ENCODE measurements at places on chromosomes 1 and 21.
A peak's percentile ranks its signal among the peaks of the same experiment; 100 is the strongest.

DNA sequence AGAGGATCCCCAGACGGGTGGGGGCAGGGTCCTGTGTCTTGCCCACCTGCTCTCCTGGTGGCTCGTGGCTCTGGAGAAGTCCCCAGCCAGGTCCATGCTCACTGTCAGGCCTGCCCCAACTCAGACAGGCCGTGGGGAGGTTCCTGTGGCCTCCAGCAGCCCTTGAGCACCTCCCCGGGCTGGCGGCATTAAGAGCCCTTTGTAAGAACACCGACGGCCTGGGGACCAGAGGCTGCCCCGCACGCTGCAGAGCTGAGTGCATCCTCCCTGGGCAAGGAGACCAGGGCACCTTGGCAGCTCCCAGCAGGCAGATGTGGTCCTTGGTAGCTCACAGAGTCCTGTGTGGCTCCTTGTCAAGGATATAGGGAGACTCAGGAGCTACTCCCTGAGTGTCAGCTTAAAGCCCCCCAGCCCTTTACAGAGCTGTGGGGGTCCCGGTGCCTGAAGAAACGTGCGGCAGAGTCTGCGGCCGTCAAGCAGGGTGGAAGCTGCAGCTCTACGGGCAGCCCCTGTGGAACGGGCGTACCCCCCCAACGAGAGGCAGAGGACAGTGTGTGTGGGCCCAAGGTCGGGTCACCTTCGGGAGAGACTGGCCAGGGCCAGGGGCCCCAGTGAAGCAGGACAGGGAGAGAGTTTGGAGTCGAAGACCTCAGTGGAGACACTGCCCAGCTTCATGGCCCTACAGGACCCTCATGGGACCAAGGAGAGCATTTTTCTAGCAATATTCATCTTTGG, 118.6 kb downstream of the PRDM16 start:
- DNase-seq, result no peak

DNA sequence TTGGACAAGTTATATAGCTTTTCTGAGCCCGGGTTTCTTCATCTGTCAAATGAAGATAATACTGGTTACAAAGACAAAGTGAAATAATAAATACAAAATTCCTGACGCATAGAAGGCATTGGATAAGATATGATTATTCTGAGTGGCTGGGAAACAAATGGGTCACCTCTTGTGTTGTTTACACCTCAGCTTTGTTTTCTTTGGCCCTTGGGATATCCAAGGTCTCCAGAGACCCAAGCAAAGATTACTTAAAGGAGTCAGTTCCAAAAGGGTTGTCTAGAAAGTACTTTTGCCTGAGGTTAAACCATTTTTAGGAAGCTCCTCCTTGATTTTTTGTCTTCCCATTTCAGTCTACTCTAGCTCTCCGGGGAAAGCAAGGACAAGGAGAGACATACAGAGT, 9.7 kb downstream of the KHDRBS1 start:
- no peak for DNase-seq

DNA sequence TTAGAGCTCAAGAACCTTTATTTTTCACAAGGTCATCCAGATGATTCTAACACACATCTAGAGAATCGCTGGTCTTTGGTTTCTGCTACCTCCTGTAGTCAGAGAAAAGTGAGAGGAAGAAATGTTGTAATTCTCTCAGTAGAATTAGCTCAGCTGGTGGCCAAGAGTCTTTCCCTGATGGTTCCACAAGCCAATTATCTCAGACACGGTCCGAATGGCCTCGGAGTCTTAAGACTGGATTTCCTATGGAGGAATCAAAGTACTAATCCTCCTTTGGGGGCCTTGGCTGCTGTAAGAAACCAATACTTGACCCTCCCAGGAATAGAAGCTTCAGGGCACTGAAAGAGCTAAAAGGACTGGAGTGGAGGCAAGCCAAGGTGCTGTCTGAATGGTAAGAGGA, 1.8 kb downstream of the TMEM81 start:
- DNase-seq, result no peak

DNA sequence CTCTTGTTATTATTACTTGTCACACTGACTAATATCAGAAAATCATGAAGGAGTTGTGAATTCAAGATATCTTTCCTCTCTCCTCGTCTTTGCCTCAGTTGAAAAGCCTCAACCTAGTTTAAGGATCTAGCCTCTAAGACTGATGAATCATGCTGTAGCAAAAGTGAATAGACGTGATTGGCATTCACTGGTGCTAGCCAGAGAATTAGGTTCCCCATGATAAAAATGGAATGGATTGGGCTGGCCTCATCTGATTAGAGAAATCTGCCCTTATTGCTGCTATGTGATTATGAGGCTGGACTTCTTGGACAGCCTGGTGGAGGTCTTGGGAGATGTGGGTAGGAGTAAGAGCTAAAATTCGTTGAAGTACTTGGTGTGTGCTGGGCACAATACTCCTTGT, 208.2 kb downstream of the BACH1 start:
- peak; percentile 10 for DNase-seq

DNA sequence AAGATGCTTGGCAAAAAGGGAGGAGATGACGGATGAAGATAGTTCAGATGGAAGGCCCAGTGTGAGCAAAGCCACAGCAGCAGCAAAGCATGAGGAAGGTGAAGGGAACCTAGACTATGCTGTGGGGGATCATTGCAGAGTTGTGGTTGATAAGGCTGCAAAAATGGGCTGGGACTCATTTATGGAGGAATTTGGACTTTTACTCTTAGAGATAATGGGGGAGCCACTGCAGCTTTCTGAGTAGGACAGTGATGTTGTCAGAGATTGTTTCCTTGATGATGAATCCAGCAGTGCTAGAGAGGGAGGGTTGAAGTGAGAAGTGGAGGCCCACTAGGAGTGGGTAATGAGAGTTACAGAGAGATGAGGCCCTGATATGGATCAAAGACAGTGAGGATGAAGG, 2.1 kb upstream of the C8A start:
- no peak for DNase-seq

- DNase-seq, result no peak
Measured at GRCh38 chr1:147223740-147224615, 1.2 kb downstream of the FMO5 start.

DNA sequence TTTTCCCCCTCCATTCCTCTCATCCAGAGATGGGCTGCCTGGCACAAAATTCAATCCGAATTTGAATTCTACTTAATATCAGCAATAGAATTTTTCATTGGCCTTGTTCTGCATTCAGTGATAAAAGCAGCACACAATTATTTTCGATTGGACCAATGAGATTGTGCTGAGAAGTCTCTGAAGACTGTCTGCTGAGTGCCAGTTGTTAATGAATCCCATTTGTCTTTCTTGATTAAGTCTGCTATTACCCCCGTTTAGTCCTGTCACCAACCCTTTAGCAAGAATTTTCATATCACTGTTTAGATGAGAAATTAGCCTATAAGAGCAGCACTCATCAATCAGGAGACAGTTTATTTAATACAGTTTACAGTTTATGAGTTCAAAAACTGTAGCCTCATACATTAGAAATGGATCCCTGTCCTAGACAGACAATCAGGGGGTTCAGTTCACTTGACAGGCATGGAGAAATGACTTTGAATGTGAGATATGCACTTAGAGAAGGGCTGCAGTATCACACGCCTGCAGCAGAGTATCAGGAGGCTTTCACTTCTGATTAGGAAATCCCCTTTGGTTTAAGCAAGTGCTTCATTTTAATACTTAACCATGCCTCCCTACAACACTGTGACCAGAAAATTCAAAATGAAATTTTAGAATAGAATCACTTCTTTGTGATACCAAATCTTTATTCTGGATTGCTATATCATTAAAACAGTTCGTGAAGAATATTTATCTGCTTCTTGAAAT, 304.7 kb upstream of the PTBP2 start:
- DNase-seq, result peak; percentile 26

GRCh38 chr1:27789540-27790041, 16.6 kb downstream of the STX12 start:
- DNase-seq, result no peak

- no peak for DNase-seq
Measured at GRCh38 chr1:4147509-4147908, 247.4 kb upstream of the C1orf174 start.

GRCh38 chr1:223140611-223141405, 2.2 kb downstream of the TLR5 start:
- no peak for DNase-seq

Data from GM12865 (cell line).